Mesenteric fat pad (tissue), 1 donor: ENCODE measurements at places on chromosomes 3 and 15. TPM values are rescaled to one million over a fixed set of nuclear protein-coding genes. Genes with fewer than 3 reads are reported as not detected.

The ZPLD1 gene
- total RNA-seq = not detected

DNA sequence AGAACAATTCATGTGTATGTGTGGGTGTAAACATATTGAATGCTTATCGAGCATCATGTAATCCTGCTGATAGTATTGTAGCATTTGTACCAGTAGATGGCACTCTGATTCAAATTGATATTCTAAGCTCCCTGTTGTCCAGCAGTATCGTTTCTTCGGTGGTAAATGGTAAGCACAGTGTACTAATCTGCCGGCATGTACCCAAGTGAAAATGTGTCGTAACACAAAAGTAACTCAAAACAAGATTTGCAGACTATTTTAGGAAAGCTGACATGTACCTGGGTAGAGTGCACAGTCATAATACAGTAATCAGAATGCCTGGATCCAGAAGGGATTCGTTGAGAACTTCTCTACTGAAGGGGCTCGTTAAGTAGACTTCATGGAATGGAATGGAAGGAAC is 31.7 kb upstream of the MNS1 start:
- no peak for DNase-seq

GRCh38 chr3:187976365-187976900 is 177.5 kb upstream of the LPP start:
- no peak for DNase-seq

DNA sequence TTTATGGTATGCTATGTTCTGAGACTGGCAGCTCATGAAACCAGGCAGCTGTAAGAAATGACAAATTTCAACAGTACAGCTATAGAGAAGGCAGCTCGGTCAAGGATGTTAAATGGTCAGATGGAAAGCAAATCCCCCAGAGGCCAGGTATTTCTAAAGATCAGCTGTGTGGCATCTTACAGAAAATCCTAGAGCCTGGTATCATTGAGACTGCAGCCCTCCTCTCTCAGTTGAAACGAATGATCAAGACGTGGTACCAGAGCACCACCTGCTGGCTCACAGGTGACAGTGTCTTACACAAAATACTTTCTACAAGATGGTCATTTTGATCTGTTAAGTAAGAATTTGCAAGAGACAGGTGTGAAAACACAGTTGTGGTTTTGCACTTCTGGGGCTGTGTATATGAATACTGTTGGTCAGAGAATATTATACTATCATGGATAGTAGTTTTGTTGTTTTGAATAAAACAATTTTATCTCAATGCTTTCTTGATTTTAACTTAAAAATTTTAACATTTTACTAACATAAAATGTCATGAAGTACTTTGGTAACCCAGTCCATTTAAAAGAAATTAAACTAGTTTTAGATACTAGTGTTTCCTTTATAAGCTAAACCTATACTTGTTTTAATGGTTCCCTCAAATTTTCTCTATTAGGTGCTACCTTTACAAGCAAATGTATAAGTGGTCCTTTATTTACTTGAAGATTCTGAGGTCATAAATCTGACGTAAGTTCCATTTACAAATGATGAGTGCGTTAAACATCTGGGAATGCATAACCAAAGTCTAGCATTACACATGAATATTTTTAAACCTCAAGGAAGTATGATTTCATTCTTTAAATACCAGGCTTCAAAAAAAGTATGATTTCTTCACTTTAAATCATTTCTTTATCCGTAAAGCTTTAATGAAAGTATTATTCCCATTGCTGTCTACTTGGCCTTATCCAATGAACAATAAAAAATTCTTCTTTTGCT is 121.8 kb downstream of the PDZRN3 start:
- no peak for DNase-seq

The SNTN gene
- total RNA-seq = not detected

DNA sequence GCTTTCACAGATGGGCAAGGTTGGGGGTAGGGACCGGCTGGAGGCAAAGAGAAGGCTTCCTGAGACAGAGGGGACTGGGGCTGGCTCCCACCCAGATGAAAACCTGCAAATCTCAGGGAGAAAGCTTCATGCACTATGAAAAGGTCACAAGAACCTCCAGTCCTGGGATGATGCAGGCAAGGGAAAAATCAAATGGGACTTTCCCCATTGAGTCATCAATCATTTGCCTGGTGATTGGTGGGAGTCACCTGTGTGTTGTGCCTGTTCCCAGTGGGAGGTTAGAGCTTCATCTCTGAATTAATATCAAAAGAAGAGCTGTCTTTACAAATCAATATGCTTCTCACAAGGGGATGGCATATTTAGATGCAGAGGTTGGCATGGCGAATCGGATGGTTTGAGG is 49.9 kb downstream of the CACNA1D start:
- no peak for DNase-seq

- DNase-seq = no peak
Observed at GRCh38 chr3:40173227-40173721, 136.2 kb upstream of the EIF1B start.

The FAM43A gene
- 22.3 TPM for total RNA-seq

- no peak for DNase-seq
Observed at GRCh38 chr3:45868213-45868612, 18.1 kb upstream of the CCR9 start.

The NPAP1 gene
- total RNA-seq = not detected

DNA sequence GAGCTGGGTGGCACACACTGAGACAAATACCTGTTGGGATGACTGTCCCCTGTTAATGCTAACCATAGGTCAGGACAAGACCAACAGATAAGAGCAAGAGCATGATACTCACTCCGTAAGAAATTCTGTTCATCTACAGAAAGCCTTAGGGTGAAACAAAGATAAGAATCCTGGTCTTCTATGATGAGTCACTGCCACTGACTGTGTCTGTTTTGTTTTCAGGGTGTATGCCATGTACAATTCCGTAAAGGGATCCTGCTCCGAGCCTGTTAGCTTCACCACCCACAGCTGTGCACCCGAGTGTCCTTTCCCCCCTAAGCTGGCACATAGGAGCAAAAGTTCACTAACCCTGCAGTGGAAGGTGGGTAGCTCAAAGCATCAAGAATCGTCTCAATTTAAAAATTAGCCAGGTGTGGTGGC is 141.1 kb downstream of the GHSR start:
- no peak for DNase-seq

The TLR9 gene
- 0.19 TPM for total RNA-seq

GRCh38 chr3:57787867-57788623 is 31.9 kb downstream of the SLMAP start:
- DNase-seq = no peak

GRCh38 chr3:123728014-123728413 is 143.2 kb upstream of the HACD2 start:
- no peak for DNase-seq

GRCh38 chr3:46870651-46871050 is 6.9 kb upstream of the PTH1R start:
- no peak for DNase-seq

The IFT80 gene
- 11.1 TPM for total RNA-seq

GRCh38 chr3:52053307-52054304 is 2.8 kb downstream of the DUSP7 start:
- no peak for DNase-seq

- no peak for DNase-seq
Observed at GRCh38 chr3:134149286-134149685, 101.4 kb downstream of the RYK start.

The CCDC13 gene
- total RNA-seq = 1.3 TPM

DNA sequence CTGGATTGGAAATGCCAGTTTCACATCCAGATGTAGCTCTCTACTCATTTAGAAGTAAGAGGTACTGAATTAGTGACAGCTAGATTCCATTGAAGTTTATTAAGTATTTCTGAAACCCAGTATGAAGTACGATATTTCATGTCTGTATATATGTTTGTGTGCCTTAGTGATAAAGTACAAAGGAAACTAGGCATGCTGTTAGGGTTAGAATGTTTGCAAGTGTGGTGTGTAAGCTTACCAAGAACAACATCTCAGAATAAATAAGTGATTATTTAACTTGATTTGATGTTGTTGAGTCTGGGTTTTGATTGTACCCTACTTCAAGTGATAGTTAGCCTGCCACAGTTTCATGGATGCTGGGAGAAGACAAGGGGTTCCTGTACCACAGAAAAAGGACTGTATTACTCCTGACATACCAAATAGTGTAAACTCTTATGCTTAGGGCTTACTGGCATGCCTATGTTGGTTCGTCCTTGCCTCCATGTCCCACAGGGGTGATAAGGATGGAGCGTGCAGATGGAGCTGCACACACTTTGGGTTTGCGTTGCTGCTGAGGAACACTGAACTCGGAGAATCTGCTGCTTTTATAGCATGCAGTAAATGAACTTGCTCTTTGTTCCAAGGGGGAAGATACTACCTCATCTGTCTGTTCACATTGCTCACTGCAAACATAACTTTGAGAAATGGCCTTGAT is 43.6 kb downstream of the FNDC3B start:
- DNase-seq = no peak

DNA sequence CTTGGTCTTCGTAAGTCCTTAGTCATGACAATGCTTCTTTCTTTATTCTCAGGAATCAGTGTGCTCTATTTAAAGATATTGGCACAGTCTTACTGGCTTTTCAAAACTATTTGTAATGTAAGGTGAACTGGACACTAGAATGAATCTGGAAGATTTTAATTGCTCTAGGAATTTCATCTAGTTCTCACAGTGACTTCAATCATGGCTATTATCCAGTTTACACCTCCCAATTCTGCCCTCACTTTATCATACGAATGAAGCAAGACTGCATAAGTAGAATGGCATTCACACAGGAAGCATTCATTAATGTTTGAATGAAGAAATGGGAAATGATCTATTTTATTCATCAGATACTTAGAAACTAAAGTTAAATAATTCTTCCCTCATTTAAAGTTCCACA is 26.7 kb upstream of the DRD3 start:
- no peak for DNase-seq

DNA sequence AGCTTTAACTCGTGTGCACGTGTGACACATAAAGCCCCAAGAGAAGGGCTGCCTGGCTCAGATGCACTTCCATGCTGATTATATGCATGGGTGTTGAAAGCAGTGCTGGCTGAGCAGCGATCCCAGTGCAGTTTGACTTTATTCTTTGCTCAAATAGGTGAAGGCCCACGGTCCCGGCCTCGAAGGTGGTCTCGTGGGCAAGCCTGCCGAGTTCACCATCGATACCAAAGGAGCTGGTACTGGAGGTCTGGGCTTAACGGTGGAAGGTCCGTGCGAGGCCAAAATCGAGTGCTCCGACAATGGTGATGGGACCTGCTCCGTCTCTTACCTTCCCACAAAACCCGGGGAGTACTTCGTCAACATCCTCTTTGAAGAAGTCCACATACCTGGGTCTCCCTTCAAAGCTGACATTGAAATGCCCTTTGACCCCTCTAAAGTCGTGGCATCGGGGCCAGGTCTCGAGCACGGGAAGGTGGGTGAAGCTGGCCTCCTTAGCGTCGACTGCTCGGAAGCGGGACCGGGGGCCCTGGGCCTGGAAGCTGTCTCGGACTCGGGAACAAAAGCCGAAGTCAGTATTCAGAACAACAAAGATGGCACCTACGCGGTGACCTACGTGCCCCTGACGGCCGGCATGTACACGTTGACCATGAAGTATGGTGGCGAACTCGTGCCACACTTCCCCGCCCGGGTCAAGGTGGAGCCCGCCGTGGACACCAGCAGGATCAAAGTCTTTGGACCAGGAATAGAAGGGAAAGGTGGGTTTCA is 87.7 kb downstream of the DNASE1L3 start:
- no peak for DNase-seq

DNA sequence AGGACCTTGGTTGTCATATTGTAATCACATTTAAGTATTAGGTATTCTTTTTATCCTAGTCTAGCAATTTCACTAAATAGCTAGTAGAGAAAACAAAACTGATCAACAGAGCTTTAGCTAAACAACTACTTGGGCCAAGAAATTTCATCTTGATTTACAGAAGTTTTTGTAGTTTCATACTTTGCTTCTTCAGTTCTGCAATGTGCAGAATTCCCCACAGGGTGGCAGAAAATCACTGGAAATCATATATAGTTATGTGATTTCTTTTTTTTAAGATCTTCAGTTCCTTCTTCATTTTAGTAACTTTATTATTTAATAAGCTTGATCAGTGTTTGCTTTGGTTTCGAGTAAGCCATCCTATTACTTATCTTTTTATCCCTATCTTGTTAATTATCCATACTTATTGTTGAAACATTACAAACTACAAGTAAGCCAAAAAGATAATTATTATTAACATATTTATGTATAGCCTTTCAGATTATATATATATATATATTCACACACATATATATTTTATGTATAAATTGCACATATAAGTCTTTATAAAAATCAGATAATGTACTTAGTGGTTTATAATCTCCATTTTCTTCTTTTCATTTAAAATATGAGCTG is 2.2 kb upstream of the BNIP2 start:
- no peak for DNase-seq

The GALNT15 gene
- 275 TPM for total RNA-seq

GRCh38 chr3:118244761-118245160 is 789.9 kb downstream of the IGSF11 start:
- no peak for DNase-seq

- DNase-seq = no peak
Observed at GRCh38 chr15:42457445-42458442, 33.2 kb downstream of the ZNF106 start.

DNA sequence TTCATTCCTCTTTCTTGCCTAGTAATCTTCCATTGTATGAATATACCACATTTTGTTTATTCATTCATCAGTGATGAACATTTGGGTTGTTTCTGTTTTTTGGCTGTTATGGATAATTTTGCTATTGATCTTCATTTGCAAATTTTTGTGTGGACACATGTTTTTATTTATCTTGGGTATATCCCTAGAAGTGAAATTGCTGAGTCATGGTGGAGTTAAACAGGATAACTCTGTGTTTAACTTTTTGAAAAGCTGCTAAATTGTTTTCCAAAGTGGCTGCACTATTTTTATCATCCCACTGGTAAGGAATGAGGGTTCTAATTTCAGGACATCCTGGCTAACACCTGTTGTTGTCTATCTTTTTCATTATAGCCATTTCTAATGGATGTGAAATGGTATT is 74.6 kb upstream of the ARL6 start:
- no peak for DNase-seq

The STRA6 gene
- total RNA-seq = not detected

The TNIK gene
- total RNA-seq = 3.7 TPM

DNA sequence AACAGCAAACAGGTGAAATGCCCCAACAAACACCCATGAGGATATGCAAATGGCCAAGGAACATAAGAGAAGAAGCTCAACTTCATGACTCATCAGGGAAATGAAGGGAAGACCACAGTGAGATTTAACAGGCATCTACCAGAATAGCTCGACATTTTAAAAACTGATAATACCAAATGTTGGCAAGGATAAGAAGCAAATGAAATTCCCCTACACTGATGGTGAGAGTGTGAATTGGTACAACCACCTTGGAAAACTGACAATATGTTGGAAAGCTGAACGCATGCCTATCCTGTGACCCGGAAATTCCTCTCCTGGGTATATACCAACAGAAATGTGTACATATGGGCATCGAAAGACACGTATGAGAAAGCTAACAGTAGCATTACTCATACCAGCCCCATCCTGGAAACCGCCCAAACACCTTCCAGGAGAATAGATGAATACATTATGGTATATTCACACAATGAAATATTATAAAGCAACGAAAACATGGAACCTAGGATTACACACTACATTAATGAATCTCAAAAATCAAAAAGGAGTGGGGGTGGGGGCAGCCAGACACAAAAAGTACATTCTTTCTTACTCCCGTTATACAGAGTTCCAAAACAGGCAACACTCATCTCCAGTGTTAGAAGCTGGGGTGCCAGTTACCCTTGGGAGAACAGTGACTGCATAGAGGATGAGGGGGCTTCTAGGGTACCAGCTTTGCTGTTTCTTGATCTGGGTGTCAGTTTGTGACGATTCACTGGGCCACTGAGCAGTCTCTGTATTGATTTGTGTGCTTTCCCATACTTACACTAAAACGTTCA is 16.9 kb downstream of the RFTN1 start:
- no peak for DNase-seq

The EXD1 gene
- total RNA-seq = not detected

- DNase-seq = no peak
Observed at GRCh38 chr3:181932039-181932438, 220.3 kb downstream of the SOX2 start.
